ENCODE measurements at places on chromosomes 7 and 10.

DNA sequence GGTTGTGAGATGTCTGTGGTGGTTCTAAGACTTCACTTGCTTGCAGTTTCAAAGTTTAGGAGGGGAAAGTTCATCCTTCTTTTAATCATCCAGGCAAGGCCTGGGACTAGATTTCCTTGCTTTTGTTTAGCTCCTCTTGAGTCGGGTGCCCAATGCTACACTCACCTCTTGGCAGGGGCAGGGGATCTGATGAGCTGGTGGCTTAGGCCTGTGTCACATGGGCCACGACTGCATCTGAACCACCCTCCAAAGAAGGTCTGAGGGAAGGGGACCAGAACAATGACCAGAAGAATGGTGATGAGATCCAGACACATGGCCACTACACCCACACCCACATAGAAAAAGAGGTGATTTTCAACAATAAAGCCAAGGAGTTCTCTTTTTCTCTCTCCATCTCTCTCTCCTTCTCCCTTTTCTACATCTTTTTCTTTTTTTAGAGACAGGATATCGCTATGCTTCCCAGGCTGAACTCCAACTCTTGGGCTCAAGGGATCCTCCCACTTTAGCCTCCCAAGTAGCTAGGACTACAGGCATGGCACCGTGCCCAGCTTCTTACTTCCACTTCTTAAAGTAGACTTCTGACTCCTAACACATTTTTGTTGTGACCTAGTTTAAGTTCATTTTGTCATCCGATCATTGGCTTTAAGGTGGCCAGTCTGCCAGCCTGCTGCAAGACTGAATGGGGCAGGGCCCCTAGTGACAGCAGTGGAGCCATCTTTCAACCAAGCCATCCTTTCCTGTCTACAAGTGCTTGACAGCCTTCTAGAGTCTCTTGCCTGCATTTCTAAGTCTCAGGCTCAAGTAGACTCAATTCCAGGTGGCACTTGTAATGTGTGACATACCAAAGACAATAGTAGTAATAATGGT lies 350.9 kb downstream of the RNLS start:
- DNase-seq = no peak

DNA sequence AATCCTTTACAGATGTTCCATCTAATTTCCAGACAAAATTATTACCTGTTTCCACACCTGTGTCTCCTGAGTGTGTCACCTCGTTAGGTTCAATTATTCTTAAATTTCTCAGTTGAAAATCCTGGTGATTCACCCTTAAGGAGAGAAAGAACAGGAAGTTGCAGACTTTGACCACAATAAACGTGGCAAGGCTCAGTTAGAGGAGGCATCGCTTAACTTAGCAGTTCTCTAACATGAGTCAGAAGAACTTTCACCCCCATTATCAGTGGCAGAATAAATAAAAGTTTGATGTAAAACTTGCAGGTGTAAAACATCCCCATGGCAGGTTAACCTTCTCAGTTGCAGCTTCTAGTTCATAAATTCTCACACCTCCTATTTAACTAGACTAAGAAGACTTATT lies 8.3 kb downstream of the XPNPEP1 start:
- DNase-seq = no peak

- no peak for DNase-seq
These were observed 1.8 kb upstream of the GLI3 start for GRCh38 chr7:42238709-42239366.

DNA sequence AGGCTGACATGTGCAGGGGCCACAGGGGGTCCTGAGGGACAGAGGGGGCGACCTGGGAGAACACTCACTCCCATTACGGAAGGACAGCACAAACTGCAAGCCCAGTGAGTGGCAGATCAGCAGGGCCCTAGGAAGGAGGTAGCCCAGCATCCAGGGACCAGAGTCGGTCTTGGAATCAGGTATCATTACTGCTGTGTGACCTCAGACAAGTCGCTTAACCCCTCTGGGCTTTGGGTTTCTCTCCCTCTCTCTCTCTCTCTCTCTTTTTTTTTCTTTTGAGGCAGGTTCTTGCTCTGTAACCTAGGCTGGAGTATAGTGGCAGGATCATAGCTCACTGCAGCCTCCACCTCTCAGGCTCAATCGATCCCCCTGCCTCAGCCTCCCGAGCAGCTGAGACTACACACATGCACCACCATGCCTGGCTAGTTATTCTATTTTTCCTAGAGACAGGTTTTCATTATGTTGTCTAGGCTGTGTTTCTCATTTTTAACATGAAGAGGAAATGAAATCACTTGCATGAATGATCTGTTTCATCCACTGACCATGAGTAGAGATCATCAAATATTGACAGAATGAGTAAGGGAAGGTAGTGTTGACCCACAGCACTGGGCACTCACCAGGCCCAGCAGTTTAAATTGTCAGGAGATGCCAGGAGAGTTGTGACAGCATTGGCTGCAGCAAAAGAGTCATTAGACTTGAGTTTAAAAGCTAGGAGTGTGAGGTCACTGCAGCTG lies 49.4 kb downstream of the BUB3 start:
- DNase-seq = no peak

GRCh38 chr7:103718482-103719061 lies 270.9 kb downstream of the RELN start:
- no peak for DNase-seq

GRCh38 chr10:122051609-122052385 lies 62.8 kb downstream of the TACC2 start:
- DNase-seq = no peak

DNA sequence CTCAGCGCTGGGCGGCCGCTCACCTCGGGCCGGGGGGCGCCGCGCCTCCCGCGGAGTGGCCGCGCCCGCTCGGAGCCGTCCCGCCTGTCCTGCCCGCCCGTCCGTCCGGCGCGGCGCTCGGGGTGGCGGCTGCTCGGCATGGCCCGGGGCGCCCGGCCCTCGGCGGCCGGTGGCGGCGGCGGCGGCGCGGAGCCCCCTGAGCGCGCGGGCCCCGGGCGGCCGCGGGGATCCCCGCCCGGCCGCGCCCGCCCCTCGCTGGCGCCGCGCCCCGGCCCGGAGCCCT lies 338 bp downstream of the SDK1 start:
- DNase-seq = no peak

DNA sequence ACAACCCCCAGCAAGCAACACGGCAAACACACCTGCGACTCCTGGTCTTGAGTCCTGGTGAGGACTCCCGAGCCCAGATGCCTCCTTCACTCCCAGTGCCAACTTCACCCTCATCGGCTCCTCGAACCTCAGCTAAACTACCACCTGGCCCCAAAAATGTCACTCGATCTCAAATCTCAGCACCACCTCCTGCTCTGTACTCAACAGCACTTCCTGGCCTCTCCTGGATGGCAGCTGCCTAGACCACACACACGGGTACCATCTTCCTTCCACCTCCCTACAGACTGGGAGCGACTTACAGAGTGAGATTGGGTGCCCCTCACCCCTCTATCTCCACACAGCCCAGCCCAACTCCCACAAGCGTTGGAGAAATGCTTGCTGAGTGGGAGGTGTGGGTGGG lies 123.9 kb upstream of the MGMT start:
- DNase-seq = no peak

GRCh38 chr7:79610313-79610712 lies 156.8 kb upstream of the MAGI2 start:
- DNase-seq = no peak

DNA sequence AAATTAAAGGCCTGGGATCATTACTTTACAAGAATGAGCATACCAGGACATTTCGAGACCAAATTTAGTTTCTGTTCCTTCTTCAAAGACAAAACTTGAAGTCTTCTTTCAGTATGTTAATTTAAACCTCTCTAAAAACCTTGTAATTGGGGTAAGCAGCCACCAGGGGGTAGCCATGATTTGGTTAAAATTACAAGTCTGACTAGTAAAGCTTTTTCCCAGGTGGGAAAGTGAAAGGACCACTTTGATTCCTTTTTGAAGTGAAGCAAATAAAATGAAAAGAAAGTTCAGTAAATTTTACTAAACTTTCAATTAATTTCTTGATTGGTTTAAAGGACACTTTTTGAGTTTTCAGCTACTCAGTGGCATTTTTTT lies 294.3 kb downstream of the BBS9 start:
- DNase-seq = no peak

GRCh38 chr7:141785706-141786552 lies 4.1 kb upstream of the TAS2R5 start:
- DNase-seq = no peak

GRCh38 chr7:97450516-97450915 lies 281.4 kb upstream of the TAC1 start:
- no peak for DNase-seq

DNA sequence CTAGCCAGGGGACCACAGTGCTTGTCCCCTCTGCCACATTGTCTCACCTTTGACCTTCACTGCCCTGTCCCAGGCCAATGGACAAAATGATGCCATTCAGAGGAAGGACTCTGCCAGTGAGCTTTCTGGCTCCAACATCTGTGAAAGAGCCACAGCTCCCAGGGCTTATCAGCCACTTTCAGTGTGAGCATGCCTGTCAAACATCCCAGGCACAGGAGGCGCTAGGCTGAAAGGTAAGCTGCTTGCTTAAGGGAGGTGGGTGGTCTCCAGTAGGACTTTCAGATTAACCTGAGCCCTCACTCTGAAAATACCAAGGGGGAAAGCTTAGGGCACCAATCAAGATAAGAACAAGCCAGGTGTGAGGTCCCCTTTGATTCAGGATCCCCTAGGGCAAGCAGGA lies 59.8 kb upstream of the GDF10 start:
- no peak for DNase-seq
